Osteoblast (primary cell): ENCODE measurements at places on chromosomes 5 and 9. TPM values are rescaled to one million over a fixed set of nuclear protein-coding genes. Genes with fewer than 3 reads are reported as not detected.
A peak's percentile ranks its signal among the peaks of the same experiment; 100 is the strongest.

OCLN gene
- total RNA-seq: 4.0 and 6.2 TPM in 2 replicates

CSF2 gene
- total RNA-seq: not detected in 2 replicates

PCDHA9 gene
- total RNA-seq: 0.29 and 0.36 TPM in 2 replicates

CHSY3 gene
- 12.3 and 12.4 TPM in 2 replicates for total RNA-seq

ITGA2 gene
- total RNA-seq: 2.7 and 2.9 TPM in 2 replicates

SPATA31E1 gene
- total RNA-seq: under 0.01 TPM in 1 of 2 replicates, not detected in the other

MYOT gene
- total RNA-seq: not detected in 2 replicates

DIRAS2 gene
- under 0.01 TPM in 1 of 2 replicates, not detected in the other for total RNA-seq

AK1 gene
- total RNA-seq: 100 and 106 TPM in 2 replicates

- peak; percentile 58 for DNase-seq
These were observed 5.0 kb upstream of the RNF44 start for GRCh38 chr5:176542135-176542595.

DNA sequence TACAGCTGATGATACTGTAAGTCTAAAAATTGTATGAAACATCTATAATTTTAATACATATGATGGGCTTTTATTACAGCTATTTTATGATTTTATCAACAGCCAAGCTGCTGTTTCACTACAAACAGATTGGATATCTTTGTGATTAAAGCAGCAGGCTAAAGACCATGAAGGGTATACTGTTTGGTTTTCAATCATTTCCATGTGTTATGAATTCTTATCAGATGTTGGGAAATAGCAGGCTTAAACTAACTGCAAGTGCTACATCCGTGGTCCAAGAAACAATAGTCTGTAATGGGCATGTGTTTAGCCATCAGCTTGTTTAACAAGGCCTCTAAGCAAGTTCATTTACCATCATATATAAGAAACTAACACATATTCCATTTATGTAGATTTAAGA, 107.5 kb downstream of the CWC27 start:
- DNase-seq: no peak

GRCh38 chr5:64831996-64832395, 63.3 kb downstream of the CWC27 start:
- no peak for DNase-seq

- no peak for DNase-seq
These were observed 397.8 kb downstream of the MED10 start for GRCh38 chr5:5980538-5980895.

GRCh38 chr9:131960311-131960710, 119.4 kb downstream of the MED27 start:
- no peak for DNase-seq

DNA sequence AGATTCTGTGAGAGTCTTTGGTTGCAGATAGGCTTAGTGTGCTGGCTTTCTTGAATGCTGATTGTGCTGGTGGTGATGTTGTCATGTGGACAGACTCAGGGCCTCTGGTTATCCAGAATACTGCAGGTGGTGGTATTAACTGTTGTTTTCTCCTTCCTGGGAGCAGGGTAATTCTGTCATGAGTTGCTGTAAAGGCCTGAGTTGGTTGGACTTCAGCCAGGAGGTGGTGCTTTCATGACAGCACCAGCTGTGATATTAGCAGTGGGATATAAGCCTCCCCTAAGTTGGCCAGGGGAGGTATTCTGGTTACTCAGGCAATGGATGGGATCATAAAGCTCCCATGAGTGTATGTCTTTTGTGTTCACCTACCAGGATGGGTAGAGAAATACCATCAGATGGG, 16.4 kb upstream of the RNF180 start:
- no peak for DNase-seq

GRCh38 chr5:10248378-10249260, 1.1 kb downstream of the ATPSCKMT start:
- DNase-seq: peak; percentile 46

DNA sequence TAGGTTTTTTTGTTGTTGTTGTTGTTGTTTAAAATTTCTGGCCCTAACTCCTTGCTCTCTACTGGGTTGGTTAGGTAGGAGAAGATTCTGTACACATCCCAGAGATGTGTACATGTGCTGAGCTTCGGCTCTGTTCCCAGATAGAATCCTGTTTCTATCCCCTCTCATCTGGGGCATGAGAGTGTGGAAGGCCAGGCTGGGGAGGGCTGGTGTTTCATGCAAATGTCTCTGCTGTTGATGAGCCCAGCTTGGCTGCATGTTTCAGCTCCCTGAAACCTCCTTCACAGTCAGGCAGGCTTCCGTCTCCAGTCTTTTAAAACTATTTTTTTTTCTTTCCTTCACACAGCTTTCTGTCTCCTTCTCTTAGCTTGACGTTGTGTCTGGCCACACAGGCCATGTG, 526.9 kb upstream of the KLF4 start:
- no peak for DNase-seq

GRCh38 chr5:40071870-40072269, 607.8 kb upstream of the PTGER4 start:
- peak; percentile 41 for DNase-seq

DNA sequence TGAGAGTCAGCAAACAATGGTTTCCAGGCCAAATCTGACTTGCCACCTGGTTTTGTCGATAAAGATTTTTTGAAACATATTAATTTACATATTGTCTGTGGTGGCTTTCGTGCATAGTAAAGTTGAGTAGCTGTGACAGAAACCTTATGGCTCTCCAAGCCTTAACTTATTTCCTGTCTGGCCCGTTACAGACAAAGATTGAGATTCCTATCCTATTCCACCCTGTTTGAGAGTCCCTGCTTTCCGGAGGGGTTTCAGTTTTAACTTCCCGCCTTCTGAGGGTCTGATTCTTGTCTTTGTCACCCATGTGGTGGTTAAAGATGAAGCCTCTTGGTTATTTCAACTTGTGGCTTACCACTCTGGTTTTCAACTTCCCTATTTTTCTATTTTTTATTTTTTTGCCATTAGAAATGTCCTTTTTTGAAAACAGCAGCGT, 11.4 kb downstream of the OTULIN start:
- no peak for DNase-seq

GRCh38 chr9:33297432-33297831, 7.1 kb downstream of the NFX1 start:
- DNase-seq: no peak

DNA sequence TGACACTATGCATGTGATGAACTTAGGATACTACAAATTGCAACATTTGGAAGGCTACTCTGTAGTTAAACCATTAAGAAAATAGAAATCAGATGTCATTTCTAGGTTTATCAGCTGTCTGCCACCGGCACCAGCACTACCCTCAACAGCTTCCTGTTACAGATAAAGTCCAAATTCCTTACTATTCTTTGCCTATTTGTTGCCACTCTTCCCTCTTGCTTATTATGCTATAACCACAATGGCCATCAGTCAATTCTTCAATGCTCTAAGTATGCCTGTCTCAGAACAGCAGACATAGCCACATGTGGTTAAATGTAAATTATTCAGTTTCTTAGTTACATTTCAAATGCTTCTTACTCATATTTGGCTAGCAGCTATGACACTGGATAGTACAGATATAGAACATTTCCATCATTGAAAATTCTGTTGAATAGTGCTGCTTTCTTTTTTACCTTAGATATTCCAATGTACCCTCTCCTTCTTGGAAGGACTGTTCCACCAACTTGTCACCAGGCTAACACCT, 21.0 kb downstream of the DHX29 start:
- no peak for DNase-seq

DNA sequence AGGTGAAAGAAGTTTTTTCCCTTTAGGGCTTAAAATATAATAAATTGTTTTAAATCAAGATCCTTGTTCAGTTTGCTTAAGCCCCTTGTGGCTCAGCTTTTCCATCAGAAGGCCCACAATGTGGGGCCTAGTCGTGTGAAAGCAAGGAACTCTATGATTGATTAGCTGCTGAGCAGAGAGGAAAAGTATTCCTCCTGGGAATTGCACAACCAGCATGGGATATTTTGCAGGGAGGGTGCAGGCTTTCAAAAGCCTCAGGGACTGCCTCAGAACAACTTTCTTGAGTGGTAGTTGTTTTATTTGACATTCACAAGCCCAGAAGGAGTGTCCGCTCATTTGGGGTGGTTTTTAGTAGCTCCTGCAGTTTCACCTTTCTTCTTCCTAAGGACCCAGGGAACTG, 19.8 kb downstream of the TTC23L start:
- no peak for DNase-seq

- no peak for DNase-seq
These were observed 391.1 kb downstream of the ADGRV1 start for GRCh38 chr5:90949469-90950358.

DNA sequence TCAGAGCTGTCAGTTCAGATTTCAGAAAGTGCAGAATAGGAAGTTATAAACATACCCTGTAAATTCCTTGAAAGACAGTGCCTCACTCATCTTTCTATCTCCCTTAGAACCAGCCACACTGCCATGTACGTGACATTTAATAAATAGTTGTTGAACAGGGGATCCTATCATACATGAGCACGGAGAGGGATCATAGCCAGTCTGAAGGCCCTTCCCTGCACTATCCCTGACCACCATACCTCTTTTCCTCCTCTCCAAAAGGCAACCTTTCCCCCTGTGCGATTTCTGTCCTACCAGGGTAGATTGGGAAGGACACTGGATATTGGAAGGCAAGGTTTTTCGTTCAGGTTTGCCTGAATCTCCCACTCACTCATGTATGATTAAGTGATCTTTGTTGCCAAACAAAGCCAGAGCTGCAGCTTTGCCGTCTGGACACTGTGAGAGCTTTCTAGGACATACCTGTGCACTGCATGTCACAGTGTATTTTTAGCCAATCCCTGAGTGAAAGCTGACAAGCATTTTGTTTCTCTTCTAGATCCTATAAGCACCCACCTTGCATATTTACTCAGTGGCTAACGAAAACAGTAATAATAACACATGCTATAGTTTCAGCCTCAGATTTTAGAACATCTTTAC, 986.5 kb upstream of the WWC1 start:
- no peak for DNase-seq

DNA sequence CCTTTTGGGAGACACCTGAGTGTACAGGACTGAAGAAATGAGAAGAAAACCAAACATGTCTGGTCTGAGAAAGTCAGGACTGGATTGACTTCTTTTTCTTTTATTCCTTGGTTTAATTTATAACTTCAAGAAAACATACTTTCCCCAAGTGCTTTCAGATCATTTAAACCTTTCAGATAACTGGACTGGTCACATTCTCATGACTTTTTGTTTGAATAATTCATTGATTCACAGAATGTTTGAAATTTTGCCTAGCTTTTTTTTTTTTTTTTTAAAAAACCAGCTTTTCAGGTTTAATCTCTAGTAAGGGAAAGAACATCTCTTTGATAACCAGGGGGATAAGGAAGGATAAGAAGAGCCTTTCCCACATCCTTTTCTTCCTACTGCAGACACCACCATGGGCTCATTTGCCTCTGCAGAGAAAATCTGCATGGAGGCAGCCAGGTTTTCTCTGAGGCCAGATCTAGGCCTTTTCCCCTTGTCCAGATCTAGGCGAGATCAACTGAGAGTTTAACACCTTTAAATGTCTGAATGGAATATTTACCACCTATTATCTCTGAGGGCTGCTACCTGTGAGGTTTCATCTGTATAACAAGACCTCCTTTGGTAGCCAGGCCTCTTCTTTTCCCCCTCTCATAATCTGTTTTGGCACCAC, 45.0 kb upstream of the SLC28A3 start:
- no peak for DNase-seq

GRCh38 chr9:81529556-81530193, 159.7 kb downstream of the TLE1 start:
- no peak for DNase-seq

GRCh38 chr5:125465703-125466102, 719.3 kb upstream of the ZNF608 start:
- DNase-seq: no peak
